ENCODE measurements at places on chromosomes 16 and 17.

- no peak for DNase-seq
Observed at GRCh38 chr17:18020971-18021370, 18.0 kb downstream of the ATPAF2 start.

GRCh38 chr16:11676799-11677198, 8.5 kb downstream of the SNN start:
- no peak for DNase-seq

DNA sequence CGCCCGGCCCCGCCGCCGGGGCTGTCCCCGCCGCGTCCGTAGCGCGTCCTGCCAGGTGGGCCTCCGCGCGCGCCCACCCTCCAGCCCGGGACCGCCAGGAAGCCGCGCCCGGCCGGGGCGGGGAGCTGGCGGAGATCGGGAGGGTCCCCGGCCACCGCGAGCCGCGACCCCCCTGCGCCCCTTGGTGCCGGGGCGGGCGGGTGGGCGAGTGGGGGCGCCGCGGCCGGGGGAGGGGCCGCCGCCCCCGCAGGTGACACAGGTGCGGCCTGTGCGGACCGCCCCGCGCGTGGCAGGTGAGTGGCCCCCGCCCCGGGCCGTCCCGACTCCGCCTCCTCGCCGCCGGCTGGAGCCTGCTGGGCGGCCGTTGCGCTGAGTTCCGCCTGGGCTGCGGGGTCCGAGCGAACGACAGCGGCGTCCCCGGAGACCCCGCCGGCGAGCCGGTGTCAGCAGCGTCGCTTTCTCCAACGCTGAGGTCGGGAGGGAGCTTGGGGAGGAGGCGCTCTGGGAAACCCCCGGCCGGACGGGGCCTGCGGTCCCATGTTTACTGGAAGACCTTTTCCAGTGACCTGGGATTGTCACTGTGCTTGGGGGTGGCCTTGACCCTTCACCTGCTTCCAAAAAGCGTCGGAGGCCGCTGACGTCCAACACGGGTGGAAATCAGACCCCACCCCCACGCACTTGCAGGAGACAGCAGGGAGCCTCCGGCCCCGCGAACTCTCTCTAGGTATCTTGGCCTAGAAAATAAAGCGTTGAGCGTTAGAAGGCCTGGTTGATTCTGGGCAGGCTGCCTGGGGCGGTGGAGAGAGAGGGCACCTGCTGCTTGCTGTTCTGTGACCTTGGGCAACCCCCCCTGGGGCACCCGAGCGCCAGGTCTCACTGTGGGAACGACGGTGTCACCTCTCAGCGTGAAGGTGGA, 542 bp downstream of the KLHL36 start:
- no peak for DNase-seq

GRCh38 chr17:71900621-71901229, 220.1 kb upstream of the SOX9 start:
- DNase-seq = no peak

DNA sequence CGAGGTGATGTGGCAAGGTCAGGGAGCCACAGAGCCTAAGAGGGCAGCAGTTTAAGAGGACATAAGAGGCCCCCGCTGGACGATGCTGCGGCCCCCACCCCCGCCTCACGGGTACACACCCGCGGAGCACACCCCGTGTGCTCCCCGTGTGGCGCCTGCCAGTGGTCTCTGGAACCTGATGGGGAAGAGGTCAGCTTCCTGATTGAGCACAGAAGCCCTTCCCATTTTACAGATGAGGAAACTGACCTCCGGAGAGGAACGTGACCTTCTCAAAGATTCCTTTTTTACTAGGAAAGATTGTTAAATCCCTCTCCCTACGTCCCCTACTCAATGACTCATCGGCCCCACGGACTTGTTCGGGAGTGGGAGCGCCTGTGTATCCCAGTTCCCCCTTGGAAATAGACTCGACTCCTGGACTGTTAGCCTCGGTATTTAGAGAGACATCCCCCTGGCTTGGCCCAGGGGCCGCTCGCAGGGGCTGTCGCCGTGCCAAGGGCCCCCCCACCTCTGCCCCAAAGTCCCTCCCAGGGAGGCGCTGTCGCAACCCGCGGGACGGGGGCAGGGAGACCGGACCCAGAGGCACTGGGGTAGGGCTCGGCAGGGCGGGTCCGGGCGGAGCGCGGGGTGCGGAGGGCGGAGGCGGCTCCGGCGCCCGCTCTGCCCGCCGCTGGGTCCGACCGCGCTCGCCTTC, at the start of gene ABCC3:
Gene ABCC3 (plus strand): TSS at position 658 of the 691 bp plus-strand sequence. CDS start 56 bp downstream, outside the sequence.
- no peak for DNase-seq

DNA sequence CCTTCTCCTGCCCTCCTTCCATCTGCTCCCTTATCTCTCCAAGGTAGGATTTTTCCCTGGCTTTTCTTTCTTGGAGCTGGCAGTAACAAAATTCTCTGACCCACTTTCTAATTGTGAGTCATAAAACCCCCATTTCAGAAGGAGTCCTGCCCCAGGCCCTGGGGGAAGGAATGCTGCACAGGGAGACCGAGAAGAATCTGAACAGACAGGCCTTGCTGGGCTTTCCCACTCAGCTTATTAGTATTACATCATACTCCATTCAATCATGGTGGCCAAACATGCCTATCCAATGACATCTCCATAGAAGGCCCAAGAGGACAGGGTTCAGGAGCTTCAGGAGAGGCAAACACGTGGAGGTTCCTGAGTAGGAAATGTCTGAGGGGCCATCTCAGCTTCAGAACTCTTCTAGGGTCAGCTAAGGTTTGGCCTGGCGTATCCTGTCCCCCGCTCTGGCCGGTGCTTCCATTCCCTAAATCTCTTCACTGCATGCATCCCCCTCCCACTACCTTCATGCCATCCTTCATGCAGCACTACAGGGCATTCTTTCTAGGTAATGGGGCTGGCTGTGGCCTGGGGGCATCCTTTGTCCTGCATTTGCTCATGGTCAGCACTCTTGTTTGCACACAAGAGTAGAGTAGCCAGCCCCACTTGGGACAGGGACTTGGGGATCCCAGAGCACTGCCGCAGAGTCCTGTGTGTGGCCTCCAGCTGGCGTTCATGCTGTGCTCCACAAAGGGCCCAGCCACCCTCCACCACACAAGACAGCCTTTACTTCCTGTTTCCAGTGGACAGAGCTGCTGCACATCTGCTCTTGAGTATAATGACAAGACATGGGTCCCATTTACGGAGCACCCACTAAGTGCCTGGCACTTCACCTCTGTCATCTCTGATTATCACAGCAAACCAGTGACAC, 8.2 kb downstream of the SLC6A2 start:
- no peak for DNase-seq

- peak; percentile 69 for DNase-seq
Observed at GRCh38 chr17:36482611-36483504, 3.6 kb upstream of the ZNHIT3 start.
